ENCODE measurements at places on chromosomes 11 and 22.

- DNase-seq, result no peak
Measured at GRCh38 chr11:60944490-60945294, 7.3 kb downstream of the SLC15A3 start.

GRCh38 chr11:9914064-9914463 is 250.2 kb downstream of the SWAP70 start:
- DNase-seq, result no peak

GRCh38 chr11:118841469-118842242 is 42.0 kb upstream of the CXCR5 start:
- DNase-seq, result no peak

DNA sequence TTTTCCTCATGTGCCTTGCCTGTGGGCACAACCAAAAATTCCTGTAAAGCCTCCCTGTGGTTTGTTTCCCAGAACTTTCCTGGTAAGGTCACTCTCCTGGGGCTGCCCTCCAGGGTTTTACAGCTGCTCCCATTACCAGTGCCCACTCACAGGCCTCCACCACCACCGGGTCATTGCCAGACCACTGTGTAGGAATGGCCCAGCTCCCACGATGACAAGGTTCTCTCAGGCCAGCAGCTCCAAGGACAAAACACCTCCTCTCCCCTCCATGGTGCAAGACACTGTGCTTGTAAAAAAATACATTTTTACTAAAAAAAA is 96.1 kb upstream of the AKIP1 start:
- DNase-seq, result no peak

DNA sequence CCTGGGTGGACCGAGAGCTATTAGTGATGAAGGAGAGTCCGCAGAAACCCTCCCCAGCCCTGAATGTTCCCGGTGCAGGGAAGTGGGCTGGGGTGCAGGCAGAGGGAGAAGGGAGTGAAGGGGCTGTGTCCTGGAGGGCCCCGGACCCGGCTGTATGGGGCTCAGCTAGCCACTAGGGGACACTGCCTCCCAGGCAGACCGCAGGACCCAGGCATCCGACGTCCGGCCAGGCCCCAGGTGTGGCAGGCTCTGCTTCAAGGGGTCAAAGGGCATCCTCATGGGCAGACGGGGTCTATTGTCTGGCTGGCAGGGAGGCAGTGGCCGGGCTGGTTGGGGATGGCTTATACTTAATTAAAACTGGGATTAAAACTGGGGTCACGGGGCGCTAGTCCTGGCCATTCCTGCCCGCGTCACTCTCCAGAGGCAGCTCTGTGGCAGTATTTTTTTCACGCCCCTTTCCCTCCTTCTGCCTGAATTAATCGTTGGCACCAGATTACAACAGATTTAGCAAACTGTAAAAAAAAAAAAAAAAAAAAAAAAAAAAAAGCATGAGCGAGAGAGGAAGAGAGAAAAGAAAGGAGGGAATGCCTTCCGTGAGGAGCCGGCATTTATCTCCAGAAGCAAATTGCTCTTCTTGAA is 5.1 kb downstream of the FLRT1 start:
- peak; percentile 79 for DNase-seq

- DNase-seq, result no peak
Measured at GRCh38 chr11:81070948-81071347, 1630.1 kb upstream of the TENM4 start.

DNA sequence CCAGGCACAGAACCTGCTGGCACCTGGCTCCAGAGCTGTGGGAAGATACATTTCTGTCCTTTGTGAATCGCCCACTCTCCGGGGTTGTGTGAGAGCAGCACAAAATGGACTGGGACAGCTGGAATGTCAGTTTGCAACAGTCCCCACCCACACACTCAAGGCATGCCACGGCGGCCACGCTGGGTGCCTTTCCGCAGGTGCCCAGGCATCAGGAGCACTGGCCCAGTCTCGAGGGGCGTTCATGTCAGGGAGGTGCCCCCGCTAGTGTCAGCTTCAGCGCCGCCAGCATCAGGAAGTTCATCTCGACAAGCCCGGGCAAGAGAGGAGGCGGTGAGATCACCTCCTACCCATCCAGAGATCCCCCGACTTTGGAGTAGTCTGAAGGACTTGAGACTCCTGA is 2.1 kb downstream of the TP53AIP1 start:
- peak; percentile 36 for DNase-seq

- no peak for DNase-seq
Measured at GRCh38 chr11:14312736-14313438, 46.1 kb downstream of the RRAS2 start.

DNA sequence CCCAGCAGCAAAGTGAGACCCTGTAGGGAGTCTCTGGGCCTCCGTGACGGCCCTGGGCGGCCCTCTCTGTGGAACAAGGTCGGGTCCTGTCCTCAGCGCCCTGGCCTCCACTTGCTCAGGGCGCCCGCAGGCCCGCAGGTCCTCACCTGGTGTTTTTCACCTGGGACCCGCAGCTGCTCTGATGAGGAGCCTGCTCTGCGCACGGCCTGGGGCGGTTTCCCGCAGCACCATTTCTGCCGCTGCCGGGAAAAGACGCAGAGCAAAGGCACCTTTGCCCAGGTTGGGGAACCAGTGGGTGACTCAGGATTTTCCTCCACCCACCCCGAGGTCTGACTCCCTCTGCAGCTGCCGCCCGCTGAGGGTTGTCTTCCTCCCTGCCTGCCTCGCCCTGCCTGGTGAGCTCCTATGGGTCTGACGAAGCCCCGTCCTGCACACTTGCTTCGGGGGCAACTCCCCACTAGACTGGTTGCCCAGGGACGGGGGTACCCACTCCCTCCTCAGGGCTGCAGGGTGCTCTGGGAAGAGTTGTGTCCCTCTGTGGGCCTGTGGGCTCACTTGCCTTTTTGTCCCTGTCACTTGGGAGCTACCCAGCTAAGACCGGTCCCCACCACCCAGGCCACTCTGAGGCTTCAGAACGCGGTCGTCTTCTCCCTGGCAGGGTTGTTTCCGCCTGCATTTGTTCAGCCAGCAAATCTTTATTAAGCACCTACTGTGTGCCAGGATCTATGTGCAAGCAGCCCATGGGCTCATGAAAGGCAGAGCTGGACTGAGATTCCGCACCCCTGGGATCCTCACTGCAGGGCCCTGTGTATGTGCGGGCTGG is 89.5 kb downstream of the KCNQ1 start:
- no peak for DNase-seq

GRCh38 chr11:82814379-82814778 is 80.7 kb upstream of the FAM181B start:
- DNase-seq, result no peak

DNA sequence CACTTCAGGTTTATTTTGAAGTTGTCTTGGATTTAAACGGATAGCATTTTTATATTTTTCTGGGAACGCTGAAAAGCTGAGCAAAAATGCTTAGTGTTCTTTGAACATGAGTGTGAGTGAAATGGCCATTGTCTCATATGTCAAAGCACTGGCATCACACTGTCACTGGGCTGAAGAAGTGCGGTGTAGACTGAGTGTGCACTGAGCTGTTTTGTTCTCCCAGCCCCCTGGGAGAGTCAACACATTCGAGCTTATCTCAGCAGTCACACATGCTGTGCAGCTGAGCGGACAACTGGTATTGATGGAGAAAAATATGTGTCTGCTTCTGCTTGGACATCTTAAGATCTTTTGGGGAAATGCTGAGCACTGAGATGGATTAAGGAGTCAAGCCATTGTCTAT is 90.8 kb downstream of the TECTA start:
- no peak for DNase-seq

GRCh38 chr22:44030702-44031082 is 6.6 kb downstream of the PARVB start:
- DNase-seq, result no peak

GRCh38 chr11:121538054-121538453 is 85.3 kb upstream of the SORL1-AS1 start:
- no peak for DNase-seq

All from NCI-H2171 treated with DMSO at 0.1 percent for 48 hours (cell line).